ENCODE measurements at places on chromosomes 1 and 21. TPM values are rescaled to one million over a fixed set of nuclear protein-coding genes. Genes with fewer than 3 reads are reported as not detected.
A peak's percentile ranks its signal among the peaks of the same experiment; 100 is the strongest.

The MRPL24 gene
- total RNA-seq, result 42.8 TPM

The LRRC3 gene
- total RNA-seq, result 0.45 TPM

The RGS8 gene
- total RNA-seq, result not detected

The NIT1 gene
- 13.3 TPM for total RNA-seq

The TMEM240 gene
- total RNA-seq, result 3.6 TPM

The NTNG1 gene
- total RNA-seq, result 2.0 TPM

The TTC39A gene
- total RNA-seq, result 0.25 TPM

The OLIG2 gene
- not detected for total RNA-seq

The C1QC gene
- total RNA-seq, result not detected

The ACTA1 gene
- total RNA-seq, result not detected

DNA sequence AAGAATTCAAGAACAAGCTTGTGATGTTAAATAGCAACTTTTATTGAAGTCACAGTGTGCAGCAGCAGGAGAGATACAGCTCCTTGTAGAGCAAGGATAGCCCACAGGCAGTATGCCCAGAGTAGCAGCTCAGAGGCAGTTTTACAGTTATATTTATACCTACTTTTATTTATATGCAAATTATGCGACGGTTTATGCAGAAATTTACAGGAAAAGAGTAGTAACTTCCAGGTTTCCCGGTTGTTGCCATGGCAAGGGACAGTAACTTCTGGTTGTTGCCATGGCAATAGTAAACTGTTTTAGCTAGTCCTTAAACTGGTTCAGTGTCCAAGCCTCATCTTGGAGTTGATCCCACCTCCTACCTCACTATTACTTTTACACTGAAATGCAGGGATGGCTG is 344.6 kb upstream of the LYPLAL1 start:
- no peak for DNase-seq

DNA sequence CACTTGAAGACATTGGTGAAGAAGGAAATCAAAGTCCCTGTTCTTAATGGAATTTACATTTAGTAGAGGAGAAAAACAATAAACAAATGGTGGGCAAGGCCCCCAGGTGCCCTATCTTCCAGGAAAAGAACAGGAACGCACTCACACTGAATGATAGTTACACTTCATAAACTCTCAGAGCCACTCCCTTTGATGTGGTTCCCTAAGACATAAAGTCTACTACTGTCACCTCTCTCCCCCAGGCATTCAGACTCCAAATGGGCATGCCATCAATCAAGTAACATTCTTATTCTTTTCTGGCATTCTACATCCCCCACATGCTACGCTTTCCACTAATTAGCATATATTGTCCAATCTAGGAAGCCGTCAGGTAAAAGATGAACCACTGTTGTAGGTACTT is 36.6 kb upstream of the PIGC start:
- DNase-seq, result no peak

GRCh38 chr1:94522304-94522703 is 19.3 kb downstream of the F3 start:
- peak; percentile 82 for DNase-seq

DNA sequence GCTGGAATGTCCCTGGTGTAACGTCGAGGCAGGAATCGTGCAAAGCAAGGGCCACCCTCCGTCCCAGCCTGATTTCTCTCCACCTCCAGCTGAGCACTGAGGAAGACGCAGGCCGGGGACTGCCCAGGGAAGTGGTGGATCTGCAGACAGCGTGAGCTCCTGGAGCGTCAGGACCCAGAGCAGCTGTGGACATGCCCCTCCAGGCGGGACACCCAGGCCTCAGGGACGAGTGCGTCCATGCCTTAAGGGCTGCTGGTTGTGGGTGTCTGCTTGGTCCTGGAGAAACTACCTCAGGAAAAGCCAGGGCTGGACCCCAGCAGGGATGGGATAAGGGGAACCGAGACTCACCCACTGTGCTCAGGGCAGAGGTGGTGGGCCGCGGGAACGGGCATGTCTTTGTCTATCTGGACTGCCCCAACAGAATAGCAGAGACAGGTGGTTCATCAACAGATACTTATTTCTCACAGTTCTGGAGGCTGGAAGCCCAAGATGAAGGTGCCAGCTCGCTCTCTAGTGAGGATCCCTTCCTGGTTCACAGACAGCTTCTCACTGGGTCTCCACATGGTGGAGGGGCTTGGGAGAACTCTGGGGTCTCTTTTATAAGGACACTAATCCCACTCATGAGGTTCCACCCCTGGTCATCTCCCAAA is 5.8 kb upstream of the MMEL1 start:
- no peak for DNase-seq

DNA sequence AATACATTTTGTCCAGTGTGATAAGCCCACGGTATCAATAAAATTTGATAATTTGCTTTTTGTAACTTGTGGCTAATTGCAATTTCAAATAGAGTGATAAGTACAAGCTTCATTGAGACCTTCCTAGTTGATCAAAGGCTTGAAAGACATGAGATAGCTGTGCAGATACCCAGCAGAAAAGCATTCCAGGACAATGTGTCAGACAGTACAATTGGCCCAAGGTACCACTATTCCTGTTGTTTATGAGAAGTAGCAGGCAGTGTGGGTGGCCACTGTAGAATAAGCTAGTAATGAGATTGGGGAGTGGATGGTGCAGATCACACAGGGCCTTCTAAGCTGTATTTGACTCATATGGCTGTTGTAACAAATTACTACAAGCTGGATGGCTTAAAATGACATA is 182.2 kb downstream of the AMY1C start:
- DNase-seq, result no peak

DNA sequence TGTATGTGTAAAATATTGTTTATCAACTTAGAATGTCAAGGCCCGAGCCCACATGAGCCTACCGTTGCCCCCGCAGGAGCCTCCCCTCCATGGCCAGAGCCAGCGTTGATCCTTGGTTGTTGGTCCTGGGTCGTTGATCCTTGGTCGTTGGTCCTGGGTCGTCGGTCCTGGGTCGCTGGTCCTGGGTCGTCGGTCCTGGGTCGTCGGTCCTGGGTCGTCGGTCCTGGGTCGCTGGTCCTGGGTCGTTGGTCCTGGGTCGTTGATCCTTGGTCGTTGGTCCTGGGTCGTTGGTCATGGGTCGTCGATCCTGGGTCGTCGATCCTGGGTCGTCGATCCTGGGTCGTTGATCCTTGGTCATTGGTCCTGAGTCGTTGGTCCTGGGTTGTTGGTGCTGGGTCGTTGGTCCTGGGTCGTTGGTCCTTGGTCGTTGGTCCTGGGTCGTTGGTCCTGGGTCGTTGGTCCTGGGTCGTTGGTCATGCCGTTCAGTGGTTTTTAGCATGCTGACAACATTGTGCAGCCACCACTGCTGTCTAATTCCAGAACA is 105.0 kb upstream of the TMEM51 start:
- DNase-seq, result no peak

- no peak for DNase-seq
These were observed 196.1 kb upstream of the ESRRG start for GRCh38 chr1:216919060-216919970.

DNA sequence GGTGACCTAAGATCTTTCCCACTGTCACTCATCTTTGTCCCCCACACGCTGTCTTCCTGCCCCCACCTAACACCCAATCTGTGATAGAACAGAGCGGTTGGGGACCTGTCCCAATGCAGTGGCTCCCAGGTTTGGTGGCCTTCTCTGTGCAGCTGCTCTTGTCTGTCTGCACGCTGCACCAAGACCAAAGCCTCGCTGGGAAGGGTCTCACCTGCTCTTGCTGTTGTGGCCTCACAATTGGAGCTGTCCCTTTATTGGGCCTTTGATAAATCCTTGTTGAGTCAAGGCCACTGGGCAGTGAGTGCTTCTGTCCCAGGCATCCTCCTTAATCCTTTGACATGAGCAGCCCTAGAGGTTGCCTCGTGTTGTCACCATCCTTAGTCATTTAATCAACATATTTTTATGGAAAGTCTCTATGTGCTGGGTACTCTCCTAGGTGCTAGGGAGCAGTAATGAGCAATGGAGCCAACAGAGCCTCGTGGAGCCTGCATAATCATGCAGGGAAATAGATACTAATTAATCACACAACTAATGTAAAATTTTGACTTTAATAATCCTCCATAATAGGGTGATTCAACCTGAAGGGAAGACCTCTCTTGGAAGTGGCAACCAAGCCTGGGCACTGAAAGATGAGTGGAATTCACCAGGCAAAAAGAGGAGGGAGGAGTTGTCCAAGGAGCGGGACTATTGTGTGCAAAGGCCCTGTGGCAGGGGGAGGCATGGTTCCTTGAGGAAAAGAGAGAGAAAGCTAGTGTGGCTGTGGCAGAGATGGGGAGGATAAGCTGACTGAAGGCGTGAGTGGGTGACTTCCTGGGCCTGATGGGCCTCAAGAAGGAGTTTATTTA is 57.6 kb downstream of the MAN1C1 start:
- no peak for DNase-seq

GRCh38 chr1:244074559-244075171 is 23.6 kb downstream of the ZBTB18 start:
- DNase-seq, result no peak

DNA sequence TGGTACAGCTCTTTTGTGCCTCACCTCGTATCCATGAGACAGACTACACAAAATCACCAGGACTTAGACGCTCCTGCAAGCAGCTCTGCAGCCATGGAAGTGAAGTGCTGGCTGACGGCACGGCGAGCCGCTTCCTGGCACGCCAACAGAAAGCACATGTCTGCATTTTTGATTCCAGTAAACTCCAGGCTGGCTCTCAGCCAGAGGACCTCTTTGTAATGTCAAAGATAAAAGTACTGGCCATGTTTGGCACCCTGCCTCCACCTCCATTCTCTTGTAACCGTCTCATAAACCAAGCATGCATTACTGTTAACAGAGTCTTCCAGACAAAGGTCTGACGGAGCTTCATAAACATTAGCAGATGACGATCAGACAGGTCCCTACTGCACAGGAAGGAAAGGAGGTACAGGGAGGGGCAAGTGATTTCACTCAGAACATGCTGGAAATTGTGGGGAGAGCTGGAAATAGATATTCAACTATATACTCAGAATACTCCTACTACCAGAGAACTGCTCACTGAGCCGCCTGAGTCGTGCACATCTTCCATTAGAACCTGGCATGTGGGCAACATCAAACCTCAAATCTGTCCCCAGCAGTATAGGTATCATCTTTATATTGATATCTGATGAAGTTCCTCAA is 632.0 kb downstream of the SMYD3 start:
- DNase-seq, result peak; percentile 100

DNA sequence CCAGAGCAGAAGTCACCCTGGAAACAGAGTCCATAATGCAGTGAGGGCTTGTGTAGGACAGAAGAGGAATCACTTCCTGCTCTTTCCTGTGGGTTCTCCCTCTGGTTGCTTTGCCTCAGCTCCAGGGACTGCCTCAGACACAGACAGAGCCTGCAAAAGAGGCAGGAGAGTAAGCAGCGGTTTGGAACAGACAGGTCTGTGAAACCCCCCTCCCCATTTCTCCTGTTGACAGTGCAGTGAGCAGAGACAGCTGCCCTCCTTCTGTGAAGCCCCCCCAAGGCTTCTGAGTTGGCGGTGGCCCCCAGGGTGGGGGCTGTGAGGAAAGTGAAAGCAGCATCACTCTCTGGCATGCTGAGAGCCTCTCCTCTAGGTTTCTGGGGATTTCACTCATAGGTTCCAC is 53.0 kb downstream of the MAB21L3 start:
- no peak for DNase-seq

DNA sequence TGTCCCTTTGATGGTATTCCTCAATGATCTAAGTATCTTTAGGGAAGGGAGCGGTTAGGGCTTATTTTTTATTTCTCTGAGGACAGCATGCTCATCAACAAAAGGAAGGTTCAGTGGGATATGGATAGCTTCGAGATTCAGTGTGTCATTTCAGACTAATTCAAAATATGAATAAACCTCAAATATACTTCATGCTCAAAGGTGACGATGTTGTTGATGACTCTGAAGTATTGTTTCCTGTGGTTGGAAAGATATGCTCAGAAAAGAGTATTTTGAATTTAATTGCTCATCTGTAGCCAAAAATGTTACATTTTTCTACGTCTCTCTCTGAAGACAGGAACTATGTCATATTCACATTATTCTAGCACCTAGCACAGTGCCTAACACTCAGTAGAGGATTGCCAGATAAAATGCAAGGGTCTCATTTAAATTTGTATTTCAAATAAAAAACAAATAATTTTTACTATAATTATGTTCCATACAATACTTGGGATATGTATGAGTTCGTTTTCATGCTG is 1.8 kb upstream of the FCRL3 start:
- no peak for DNase-seq

DNA sequence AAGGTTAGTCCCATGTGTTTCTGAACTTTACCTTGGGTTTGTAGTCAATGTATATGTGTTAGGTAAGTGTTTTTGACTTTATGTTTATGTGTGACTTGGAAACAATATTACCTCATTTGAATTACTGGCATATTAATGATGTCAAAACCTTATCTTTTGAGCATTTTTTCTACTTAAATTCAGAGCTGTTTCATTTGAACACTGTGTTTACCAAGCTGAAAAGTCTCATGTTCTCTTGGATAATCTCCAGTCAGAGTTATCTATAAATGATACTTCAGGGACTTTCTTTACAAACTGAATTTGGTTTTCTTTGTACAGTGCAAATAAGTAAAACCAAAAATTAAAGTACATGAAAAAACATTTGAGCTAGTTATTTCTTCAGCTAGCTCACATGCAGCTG is 30.0 kb downstream of the ADAMTS1 start:
- DNase-seq, result no peak

- DNase-seq, result no peak
These were observed 193.0 kb downstream of the URB2 start for GRCh38 chr1:229819091-229819490.

DNA sequence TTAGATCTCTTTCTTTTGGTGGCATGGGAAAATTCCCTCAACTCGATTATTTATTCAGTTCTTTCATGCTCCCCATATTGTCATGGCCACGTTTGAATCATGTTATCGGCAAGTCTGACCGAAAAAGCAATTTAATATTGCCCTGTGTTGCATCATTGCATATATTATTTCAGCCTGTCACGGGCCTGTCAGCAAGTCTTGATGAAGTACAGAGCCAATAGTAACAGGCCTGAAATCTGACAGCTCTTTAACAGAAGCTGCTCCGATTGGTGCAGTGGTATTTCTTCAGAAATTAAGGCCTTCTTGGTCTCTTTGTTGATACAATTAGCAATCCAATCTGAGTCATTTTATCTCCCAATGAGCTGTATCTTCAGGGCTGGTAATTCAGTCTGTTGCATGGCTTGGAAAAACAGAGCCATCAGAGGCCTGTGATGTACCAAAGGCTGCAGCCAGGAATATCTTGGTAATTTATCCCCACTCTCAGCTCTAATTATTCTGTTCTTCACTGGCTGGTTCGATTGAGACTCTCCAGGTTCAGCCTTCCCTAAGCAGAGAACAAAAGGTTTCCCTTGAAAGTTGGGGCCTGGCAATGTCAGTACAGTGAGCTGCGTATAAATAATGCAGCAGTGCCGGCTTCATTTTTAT is 149.5 kb downstream of the FGGY start:
- peak; percentile 94 for DNase-seq

GRCh38 chr1:94716965-94717364 is 103.2 kb upstream of the SLC44A3 start:
- DNase-seq, result no peak

DNA sequence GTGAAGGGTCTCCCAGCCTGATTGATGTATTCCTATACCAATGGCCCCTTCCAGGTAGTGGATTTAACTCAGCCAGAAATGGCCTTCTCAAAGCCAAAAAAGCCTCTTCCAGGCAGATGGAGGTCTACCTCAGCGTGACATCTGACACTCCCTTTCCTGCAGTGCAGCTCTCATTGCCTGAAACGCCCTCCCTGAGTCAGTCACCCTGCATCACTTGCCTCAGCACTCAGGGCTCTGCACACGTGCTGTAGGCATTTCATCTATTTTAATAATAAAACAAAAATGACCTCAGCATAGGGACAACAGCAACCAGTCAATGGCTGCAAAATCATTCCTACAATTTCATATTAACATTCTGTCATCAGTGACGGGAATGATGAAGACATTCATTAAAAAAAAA is 64.4 kb upstream of the GJA5 start:
- DNase-seq, result no peak
